ENCODE measurements at places on chromosomes 3 and 15.

- no peak for DNase-seq
These were observed 9.9 kb upstream of the CCDC54 start for GRCh38 chr3:107367353-107367752.

GRCh38 chr3:36941658-36942057 is 3.2 kb downstream of the TRANK1 start:
- DNase-seq: no peak

GRCh38 chr3:160501325-160501724 is 51.7 kb upstream of the TRIM59 start:
- DNase-seq: no peak

- DNase-seq: no peak
These were observed 15.9 kb downstream of the ARHGAP31 start for GRCh38 chr3:119310071-119310470.
